ENCODE measurements at places on chromosomes 16 and 17.

- DNase-seq, result no peak
Measured at GRCh38 chr17:79788989-79789942, 7.6 kb downstream of the CBX8 start.

DNA sequence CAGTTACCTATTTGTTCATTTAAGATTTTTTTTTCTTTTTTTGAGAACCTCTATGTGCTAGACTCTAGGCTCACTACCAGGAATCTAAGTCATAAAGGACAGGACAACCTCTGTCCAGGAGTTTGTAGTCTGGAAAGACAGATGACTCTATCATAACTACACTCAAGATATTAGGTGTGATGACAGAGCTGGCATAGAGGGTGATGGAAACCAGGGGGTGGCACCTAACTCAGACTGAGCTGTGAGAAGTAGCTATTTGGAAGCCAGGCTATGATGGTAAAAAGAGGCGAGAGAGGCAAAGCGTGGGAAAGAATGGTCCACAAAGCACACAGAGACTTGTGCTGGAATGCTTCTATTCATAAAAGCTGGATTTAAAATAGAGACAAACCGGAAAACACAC lies 372.3 kb downstream of the SEC14L1 start:
- no peak for DNase-seq

GRCh38 chr17:44279666-44280391 lies 11.9 kb upstream of the SLC4A1 start:
- DNase-seq, result peak; percentile 81

GRCh38 chr16:20997147-20997546 lies 96.6 kb downstream of the LYRM1 start:
- DNase-seq, result no peak

GRCh38 chr17:79940459-79941087 lies 95.1 kb downstream of the TBC1D16 start:
- no peak for DNase-seq

DNA sequence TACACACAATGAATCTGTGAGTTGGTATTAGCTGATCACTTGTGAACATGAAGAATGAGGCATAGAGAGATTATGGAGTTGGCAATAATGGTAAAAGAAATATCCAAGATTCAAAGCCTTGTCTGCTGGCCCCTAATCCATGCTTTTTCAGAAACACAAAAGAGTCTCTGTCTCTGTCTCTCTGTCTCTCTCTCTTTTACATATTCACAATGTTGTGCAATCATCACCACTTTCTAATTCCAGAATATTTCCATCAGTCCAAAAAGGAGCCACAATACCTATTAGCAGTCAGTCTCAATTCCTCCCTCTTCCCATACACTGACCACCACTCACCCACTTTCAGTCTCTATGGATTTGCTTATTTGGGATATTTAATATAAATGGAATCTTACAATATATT lies 370.1 kb upstream of the CDH8 start:
- no peak for DNase-seq

- no peak for DNase-seq
Measured at GRCh38 chr16:70664325-70665112, 18.2 kb downstream of the IL34 start.

DNA sequence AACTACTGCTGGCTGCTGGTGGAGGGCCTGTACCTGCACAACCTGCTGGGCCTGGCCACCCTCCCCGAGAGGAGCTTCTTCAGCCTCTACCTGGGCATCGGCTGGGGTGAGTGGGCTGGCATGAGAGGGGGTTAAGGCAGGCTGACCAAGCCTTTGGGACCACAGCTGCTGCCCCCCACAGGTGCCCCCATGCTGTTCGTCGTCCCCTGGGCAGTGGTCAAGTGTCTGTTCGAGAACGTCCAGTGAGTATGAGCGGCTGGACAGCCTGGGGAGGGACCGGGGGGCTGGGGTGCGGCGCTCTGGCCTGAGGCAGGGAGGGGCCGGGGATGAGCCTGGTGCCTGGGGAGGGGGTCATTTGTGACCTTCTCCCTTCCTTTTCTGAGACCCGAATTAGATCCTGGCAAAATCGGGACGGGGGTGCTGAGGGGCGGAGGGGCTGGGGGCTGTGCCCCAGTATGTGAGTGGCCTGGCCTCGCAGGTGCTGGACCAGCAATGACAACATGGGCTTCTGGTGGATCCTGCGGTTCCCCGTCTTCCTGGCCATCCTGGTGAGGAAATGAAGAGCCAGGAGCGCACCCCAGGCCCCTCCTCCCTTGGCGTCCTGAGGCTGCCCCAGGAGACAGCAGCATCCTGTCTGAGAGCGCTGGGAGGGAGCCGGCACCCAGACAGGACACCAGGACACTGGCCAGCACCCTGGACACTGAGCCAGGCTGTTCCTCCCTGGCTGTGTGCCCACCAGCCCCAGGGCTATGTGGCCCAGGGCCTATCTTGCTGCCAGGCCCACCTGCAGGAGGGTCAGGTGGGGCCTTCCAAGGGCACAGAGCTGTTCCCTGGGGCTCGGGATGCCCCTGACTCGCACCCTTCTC lies 8.0 kb downstream of the GCGR start:
- no peak for DNase-seq

DNA sequence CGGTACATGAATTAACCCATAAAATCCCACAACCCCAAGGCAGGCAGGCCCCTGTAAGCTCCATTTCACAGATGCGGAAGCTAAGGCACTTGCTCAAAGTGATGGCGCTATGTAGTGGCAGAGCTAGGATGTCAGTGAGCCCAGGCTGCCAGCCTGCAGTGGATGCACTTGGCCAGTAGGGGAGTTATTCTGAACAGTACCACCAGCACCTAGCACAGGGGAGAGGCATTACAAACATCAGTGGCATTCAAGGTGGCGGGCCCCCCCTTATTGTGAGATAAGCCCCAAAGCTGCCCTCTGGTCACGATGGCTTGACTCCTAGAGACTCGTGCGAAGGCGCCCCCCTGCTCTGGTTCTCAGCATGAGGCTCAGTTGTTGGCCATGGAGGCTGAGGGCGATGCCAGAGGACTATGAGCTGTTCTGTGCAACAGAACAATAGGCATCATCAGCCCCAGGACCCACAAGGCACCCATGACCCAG lies 33.8 kb downstream of the GTF3C1 start:
- no peak for DNase-seq

GRCh38 chr16:7504844-7505243 lies 172.2 kb downstream of the RBFOX1 start:
- no peak for DNase-seq

DNA sequence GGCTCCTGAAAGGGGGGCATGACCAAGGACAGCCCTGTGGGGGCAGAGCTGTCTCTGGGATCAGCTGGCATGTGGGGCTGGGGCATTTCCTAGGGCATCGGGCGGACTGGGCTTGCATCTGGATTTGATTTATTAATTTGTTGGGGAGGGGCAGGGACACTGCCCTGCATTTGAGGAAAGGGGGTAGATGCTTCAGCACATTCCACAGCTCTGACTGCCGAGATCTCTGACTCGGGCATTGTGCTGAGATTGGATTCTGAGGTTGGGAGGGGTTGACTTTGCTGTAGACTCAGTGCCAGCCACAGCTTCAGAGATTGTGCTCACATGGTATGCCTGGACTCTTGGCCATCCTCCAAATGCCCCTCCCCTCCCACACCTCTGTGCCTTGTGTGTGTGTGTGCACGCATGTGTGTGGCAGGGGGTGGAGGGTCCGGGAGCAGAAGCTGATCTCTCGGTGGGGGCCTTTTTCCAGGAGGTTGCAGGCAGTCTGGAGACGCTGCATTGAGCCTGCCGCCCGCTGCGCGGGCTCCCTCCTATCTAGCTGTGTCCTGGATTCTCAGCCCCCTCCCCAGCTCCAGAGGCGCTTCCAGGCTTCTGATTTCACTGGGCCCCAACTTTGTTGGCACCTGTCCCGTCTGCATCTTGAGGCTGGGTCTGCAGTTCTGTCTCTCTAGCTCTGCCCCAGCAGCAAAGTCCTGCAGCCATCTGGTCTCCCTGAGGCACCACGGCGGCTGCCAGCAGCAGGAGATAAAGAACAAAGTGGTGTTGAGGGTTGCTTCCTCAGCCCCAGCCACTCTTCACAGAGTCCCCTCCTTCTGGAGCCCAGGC lies 14.9 kb downstream of the IGFBP4 start:
- DNase-seq, result no peak

DNA sequence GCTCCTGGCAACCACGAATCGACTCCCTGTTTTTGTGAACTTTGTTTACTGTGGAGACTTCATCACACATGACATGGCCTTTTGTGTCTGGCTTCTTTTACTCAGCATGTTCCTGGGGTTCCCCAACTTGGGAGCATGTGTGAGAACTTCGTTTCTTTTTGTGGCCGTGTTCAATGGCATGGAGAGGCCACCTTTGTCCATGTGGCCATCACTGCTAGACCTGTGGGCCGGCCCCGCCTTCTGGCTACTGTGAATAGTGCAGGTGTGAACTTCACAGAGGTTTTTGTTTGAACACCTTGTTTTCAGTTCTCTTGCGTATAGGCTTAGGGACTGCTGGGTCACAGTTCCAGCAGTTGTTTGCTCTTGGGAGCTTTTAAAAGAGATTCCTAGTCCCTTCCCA lies 5.7 kb upstream of the SLC38A8 start:
- no peak for DNase-seq

- DNase-seq, result no peak
Measured at GRCh38 chr17:75869282-75870141, 8.9 kb downstream of the TRIM47 start.

GRCh38 chr17:43211123-43211479 lies 574 bp upstream of the TMEM106A start:
- no peak for DNase-seq

GRCh38 chr16:87101903-87102302 lies 215.3 kb downstream of the C16orf95 start:
- no peak for DNase-seq

DNA sequence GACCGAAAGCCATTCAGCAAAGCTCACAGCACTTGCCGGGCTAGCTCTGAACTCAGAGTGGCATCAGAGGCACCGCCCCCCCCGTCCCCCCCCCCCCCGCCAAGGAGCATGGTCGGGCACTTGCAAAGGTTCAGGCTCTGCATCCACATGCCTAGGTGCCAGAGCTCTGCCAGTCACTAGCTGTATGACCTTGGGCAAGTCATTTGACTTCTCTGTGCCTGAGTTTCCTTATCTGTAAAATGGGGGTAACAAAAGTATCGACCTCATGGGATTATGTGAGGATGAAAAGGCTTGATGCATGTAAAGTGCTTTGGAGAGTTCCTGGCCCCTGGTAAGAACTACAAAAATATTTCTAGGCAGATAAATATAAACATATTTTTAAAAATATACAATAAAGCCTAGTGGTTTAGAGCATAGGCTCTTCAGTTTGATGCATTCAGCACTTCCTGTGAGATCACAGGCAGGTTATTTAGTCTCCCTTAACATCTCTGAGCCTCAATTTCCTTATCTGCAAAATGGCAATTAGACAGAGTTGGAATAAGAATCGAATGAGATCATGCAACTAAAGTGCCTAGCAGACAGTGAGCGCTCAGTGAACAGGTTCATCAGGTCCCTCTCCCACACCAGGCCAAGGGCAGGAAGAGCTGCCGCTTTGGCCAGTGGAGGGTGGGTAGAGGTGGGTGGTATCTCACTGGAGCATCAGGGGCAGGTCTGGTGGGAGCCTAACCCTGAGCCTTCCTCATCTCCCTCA lies 117.2 kb downstream of the CYLD start:
- DNase-seq, result no peak

GRCh38 chr16:85220964-85221731 lies 108.9 kb upstream of the CIBAR2 start:
- no peak for DNase-seq

DNA sequence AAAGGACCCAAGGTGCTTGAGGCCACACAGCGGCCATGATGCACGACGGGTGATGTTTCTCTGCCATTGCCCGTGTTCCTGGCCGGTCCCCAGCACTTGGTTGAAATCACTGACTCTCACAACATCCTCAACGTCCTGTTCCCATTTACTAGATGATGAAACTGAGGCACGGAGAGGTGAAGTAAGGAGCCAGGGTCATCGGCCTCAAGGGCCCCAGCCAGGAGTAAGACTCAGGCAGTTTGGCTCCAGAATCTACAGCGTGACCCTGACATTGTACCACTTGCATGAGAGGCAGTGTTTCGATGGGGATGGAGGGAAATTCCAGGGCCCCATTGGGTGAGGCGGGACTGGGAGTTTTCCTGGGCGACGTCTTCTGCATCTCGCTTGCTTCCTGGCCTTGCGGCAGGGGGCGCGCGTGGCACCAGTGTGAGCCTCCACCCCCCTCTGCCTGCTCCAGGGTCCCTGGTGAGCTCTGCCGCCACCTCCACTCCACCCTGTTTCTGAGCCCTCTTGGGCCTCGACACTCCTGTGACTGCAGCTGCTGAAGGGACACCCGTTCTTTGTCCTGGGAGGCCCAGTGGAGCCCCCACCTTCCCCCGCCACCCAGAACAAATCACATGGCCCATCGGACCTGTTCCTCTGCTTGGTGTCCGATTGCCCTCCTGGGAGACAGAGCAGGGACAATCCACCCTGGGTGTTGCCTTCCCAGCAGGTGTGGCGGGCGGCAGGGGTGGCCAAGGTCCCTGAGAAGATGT lies 133.0 kb upstream of the GSE1 start:
- DNase-seq, result peak; percentile 34

DNA sequence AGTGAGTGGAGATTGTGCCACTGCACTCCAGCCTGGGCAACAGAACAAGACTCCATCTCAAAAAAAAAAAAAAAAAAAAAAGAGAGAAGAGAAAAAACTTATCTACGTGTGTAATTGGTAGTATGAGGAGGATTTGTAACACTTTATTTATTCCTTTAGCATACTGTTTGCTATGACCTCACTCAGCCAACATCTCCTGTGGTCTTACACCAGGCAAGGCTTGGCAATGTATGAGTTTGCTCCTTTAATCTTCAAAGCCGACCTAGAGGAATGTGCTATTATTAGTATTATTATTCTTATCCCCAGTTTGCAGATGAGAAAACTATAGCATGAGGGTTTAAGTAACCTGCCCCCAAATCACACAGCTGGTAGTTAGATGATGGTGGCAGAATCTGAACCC lies 35.8 kb upstream of the HAPSTR1 start:
- DNase-seq, result no peak

DNA sequence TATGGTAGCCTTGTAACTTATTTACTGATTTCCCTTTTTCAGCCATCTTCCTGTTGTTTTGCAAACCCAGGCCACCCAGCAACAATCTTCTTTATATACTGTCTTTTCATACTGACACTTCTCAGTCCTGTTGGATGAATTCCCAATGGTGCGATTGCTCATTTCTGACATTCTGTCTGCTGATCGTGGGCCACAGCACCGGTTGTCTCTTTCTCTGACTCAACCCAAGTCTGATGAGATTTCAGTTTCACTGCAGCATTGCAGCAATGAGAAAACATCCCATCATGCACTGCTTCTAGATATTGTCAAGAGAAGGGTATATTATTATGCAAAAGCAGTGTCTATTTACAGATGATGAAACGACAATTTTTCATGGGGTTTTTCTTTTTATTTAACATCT lies 349.2 kb upstream of the HSBP1 start:
- DNase-seq, result no peak

GRCh38 chr17:12599186-12599920 lies 66.3 kb upstream of the MYOCD start:
- DNase-seq, result no peak
